ENCODE measurements at places on chromosomes 11 and 22.

GRCh38 chr11:4962816-4963215 lies 7.3 kb upstream of the OR51A2 start:
- DNase-seq: no peak

DNA sequence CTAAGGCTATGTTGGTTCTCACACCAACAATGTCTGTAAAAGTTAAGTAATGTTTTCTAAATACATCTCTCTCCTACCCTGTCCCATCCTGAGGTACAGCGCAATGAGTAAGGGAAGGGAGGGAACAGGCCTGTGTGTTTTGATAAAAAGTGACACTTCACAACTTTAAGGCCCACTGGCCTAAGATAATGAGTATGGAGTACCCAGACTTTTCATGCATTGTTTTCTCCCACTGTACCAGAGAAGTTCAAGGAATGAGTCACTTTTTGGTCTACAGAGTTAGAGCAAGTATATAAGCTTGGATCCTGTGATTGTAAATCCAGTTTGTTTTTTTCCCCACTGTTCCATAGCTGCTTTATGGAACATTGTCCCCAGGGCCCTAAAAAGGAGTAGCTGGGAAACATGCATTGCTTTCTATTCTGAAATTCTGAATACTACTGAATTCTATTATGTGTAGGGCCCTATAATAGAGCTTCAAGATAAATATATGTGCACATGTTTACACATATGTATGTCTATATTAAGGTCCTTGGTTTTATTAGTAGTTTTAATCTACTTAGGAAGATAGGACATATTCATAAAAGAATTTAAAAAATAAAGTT lies 29.8 kb downstream of the KCNE3 start:
- DNase-seq: no peak

GRCh38 chr11:72018171-72018570 lies 19.5 kb downstream of the IL18BP start:
- DNase-seq: no peak

DNA sequence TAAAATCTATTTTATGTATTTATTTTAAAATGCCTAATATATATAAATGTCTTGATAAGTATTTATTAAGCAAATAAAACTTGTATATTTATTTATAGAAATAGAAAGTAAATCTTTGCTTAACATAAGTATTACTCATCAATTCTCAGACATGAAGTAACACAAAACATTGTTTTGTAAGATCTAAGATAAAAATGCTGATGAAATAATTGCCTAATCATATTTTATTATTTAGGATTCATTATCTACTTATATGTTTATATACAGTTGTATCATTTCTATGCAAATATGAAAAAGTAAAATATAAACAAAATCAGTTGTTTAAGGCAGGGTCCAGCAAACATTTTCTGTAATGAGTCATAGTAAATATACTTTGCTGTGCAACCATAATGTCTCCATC lies 507.8 kb upstream of the CNTN5 start:
- no peak for DNase-seq

DNA sequence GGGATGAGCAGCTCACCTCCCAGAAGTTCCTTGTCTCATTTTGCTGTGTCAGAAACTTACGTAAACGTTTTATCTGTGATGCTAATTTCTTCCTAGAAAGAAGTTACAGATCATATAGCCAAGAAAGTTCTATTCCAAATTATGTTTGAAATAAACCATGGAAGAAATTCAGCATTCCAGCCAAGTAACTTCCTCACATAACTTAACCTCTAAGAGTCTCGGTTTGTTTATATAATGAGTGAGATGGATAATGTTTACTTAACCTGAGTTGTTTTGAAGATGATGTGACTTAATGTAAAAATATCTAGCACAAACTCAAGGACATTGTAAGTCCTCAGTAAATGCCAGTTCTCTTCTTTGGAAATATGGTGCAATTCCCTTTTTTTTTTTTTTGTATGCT lies 8.9 kb upstream of the MUC15 start:
- DNase-seq: no peak
